ENCODE measurements at places on chromosomes 11 and 22.

GRCh38 chr11:92053216-92053615 is 171.4 kb upstream of the FAT3 start:
- DNase-seq, result no peak

GRCh38 chr11:108436594-108436993 is 30.7 kb downstream of the C11orf65 start:
- DNase-seq, result no peak

DNA sequence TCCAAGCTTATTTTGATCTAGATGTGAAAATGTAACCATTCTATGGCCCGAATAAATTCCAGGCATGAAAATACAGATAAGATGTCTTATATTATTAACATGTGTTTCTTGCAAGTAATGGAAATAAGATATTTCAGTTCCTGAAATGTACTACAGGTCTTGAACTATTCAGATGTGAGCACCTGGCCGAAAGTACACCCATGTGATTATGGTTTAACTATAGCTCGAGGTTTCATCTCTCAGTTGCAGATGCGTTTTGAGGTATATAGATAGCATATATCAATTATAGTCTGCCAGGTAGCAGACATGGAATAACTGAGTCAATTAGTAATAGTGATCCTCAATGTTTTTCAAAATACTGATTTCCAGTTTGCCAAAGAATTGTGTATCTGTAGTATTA is 68.3 kb downstream of the DDIAS start:
- DNase-seq, result no peak

- peak; percentile 53 for DNase-seq
These were observed 5.1 kb upstream of the B4GALNT4 start for GRCh38 chr11:363948-364761.

DNA sequence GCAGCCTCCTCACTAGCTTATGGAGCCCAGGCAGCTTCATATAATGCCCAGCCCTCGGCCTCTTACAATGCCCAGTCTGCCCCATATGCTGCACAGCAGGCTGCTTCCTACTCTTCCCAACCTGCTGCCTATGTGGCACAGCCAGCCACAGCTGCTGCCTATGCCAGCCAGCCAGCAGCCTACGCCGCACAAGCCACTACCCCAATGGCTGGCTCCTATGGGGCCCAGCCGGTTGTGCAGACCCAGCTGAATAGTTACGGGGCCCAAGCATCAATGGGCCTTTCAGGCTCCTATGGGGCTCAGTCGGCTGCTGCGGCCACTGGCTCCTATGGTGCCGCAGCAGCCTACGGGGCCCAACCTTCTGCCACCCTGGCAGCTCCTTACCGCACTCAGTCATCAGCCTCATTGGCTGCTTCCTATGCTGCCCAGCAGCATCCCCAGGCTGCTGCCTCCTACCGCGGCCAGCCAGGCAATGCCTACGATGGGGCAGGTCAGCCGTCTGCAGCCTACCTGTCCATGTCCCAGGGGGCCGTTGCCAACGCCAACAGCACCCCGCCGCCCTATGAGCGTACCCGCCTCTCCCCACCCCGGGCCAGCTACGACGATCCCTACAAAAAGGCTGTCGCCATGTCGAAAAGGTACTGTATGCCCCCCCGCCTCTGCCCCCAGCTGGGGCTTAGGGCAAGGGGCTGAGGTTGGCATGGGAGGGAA is 8.8 kb downstream of the RBM14 start:
- no peak for DNase-seq

DNA sequence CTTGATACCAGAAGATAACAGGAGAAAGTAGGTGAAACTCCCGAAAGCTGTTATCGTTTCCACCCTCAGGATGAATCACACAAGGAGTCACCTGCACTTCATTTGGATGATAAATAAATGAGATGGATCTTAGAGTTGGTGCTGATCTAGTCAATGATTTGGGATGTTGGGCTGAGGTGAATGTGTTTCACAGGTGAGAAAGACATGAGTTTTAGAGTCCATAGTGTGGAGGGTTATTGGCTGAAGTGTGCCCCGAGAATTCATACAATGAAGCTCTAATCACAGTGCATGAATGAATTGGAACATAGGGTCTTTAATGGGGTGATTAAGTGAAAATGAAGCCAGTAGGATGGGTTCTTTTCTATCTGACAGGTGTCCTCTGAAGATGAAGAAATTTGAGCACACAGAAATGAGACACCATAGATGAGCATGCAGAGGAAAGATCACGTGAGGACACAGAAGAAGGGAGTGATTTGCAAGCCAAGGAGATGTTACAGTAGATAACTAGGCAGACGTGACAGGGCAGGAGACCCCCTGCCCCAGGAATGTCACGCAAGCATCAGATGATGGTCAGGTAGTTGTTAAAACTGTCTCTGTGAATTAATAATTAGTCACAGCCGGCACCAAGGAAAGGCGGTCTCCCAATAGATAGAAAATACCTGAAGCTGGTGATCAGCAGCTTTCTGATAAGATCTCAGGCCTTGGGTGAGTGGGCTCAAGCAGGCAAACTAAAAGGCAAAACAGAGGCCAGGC is 60.3 kb upstream of the IGLL5 start:
- no peak for DNase-seq
